ENCODE measurements at places on chromosomes 4 and X.

- no peak for DNase-seq
Observed at GRCh38 chr4:38665551-38666411, 1.8 kb downstream of the KLF3 start.

GRCh38 chr4:91577864-91578263, 725.9 kb upstream of the GRID2 start:
- no peak for DNase-seq

DNA sequence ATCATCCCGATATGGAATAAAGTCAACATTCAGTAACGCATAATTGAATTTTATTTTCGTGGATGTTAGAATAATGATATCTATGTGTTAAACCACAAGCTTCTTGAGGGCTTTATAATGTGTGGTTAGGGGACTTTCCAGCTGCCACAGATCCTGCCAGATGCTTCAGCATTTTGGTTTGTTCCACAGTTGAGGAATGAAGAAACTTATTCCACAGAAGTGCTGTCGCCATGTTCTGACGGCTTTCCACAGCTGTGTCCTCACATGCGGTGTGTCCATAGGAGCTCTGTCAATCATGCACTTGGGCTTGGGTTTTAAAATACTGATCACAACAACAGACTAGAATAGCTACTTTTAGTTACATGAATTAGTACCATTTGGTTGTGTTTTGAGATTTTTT, 411.9 kb downstream of the TRIML1 start:
- no peak for DNase-seq

DNA sequence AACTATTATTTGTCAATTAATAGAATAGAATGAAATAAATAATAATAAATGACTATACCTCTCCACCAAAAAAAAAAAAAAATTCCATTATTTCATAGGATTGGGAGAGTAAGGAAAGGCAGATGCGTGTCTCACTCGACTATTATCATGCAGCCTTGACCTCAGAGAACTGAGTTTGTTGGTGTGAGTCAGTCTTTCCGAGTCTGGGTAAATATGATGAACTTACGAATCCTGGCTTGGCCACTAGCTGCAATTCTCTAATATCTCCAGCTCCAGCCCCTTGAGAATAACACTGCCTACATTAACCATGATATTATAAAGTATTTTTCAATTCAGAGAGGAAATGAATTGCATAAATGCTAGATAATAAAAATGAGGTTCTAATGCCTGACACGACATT, 46.6 kb upstream of the DHX15 start:
- no peak for DNase-seq

DNA sequence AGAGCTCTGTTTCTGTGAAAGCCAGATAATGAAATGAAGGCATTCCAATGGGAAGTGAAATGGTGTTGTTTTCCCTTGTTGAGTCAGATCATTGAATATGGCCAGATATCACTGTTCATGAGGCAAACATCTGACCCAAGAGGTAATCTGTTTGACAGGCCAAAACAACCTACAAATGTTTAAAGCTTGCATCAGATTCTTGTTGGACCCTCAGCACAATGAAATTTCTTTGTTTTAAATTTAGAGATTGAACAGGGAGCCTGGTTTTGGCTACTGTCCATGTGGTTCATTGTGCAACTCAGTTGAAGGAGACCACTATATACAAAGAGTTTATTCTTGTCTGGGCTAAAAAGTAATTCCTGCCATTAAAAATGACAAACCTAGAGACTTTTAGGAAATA, 159.1 kb downstream of the AFF2 start:
- DNase-seq = no peak

- no peak for DNase-seq
Observed at GRCh38 chrX:43505769-43506168, 150.3 kb upstream of the MAOA start.

DNA sequence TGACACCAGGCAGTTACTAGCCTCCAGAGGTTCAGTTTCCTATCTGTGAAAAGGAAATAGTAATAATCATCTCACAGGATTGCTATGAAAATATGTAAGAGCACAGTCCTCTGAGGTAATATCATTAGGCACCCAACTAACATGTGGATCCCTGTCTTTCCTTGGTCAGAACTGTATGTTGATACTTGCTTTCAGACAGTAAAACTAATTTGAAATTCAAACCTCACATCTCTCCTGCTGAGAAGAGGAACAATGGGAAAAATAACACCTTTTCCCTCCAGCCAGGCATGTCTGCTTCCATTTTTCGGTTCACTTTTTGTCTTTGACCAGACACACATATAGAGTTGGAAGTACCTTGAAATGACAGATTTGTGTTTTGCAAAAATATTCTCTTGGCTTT, 262.7 kb downstream of the IL15 start:
- no peak for DNase-seq

- DNase-seq = no peak
Observed at GRCh38 chr4:34850968-34851367, 1393.3 kb downstream of the ARAP2 start.

GRCh38 chrX:9947131-9947794, 19.9 kb upstream of the CLDN34 start:
- DNase-seq = no peak

DNA sequence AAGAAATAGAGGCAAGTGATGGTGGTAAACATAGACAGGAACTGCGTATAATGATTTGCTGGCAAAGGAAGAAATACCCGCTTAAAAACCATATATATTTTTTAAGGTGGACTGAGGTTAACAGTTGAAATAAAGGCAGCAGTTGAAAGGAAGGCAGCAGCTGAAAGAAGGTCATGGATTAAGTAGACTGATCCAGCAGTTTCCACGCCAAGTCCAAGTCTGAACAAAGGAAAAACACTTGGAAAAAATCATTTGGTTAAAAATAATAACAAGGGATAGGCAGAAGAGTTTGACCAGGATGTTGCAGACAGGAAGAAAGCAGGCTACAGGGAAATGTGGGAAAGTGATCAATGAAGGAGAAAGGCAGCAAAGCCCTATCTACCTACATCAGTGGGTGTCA, 93.6 kb downstream of the AMELX start:
- DNase-seq = no peak

GRCh38 chr4:137376312-137376711, 156.0 kb downstream of the PCDH18 start:
- DNase-seq = no peak

All from stimulated activated CD8-positive, alpha-beta memory T cell treated with anti-CD3 and anti-CD28 coated beads, Interleukin-7, amount 100 ng/mL, for 1 hour (primary cell).